Activated T-helper 1 cell treated with Interleukin-2 at 50 U/mL for 16 hours (primary cell): ENCODE measurements at places on chromosomes 1 and 21.
A peak's percentile ranks its signal among the peaks of the same experiment; 100 is the strongest.

DNA sequence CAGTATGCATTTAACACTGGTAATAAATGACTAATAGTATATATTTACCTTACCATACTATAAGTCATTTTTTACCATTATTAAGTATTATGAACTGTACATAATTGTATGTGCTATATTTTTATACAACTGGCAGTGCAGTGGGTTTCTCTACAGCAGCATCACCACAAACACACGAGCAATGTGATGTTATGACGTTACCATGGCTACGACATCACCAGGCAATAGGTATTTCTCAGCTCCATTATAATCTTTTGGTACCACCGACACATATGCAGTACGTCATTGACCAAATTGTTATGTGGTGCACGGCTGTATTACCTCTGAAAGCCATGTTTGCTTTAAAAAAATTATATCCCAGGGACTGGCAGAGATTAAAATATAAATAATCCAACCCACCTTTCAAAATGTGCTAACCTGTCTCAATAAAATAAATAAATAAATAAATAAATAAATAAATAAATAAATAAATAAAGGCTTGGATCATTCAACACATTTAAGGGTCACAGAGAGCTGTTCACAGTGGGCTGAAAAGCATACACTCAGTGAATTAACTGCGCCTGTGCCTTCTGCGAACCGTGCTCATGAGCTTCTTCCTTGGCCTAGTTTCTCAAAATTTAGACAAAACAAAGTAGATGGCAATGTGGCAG lies 121.4 kb upstream of the SLC35F3 start:
- DNase-seq = no peak

- DNase-seq = peak; percentile 50
Measured at GRCh38 chr1:20194757-20195461, 8.6 kb upstream of the PLA2G2C start.

DNA sequence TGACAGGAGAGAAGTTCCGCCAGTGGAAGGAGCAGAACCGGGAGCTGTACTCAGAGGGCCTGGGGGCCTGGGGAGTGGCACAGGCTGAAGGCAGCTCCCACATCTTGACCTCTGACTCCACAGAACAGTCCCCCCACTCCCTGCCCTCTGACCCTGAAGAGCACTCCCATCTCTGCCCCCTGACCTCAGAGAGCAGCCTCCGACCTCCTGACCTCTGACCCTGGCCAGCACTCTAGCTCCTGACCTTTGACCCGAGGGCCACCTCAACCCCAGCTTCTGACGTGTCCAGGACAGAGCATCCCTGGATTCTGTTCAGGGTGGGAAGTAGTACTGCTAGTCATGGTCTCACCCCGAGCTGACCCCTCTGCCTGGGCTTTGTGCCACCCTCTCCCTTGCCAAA lies 1.1 kb upstream of the CATSPER4 start:
- no peak for DNase-seq

GRCh38 chr1:202205523-202206190 lies 12.1 kb downstream of the LGR6 start:
- DNase-seq = no peak

GRCh38 chr1:43366601-43367025 lies 1.2 kb downstream of the ELOVL1 start:
- no peak for DNase-seq

DNA sequence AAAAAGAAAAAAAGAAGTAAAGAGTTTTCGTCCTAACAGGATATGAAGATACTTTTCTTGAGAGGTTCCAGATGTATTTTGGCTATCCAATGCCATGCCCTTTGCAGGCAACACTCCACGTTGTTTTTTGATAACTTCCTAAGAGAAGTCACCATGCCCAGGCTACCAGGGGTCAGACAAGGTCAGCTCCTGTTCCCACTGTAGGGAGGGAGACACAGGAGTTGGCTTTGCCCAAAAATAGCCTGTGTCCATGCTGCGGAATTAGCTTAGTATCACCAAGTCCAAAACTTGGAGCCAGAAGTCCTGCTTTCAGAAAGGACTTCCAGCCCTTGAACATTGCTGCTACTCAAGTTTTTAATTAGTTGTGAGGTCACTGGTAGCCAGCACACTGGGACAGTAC lies 62.1 kb upstream of the NRIP1 start:
- no peak for DNase-seq

- no peak for DNase-seq
Measured at GRCh38 chr1:27601321-27601770, 2.6 kb downstream of the AHDC1 start.

DNA sequence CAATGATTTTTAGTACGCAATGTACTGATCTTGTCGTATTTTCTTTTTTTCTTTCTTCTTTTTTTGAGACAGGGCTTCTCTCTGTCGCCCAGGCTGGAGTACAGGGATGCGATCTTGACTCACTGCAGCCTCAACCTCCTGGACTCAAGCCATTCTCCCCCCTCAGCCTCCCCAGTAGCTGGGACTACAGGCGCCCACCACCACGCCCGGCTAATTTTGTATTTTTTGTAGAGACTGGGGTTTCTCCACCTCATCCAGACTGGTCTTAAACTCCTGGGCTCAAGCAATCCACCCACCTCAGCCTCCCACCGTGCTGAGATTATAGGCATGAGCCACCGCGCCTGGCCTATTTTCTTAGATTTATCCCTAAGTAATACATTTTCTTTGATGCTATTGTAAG lies 43.9 kb upstream of the COL6A2 start:
- no peak for DNase-seq

- no peak for DNase-seq
Measured at GRCh38 chr1:8905582-8906191, 27.2 kb upstream of the ENO1 start.

- no peak for DNase-seq
Measured at GRCh38 chr1:227947676-227948492, at the start of gene WNT9A. TSS of gene WNT9A (minus strand) at chr1:227947932. CDS start at chr1:227947887, 45 bp downstream.

- DNase-seq = no peak
Measured at GRCh38 chr1:223199094-223199647, 56.1 kb upstream of the TLR5 start.

- DNase-seq = no peak
Measured at GRCh38 chr1:87132284-87132870, 196.3 kb upstream of the LMO4 start.

GRCh38 chr21:28725396-28725795 lies 267.3 kb downstream of the LTN1 start:
- DNase-seq = no peak

DNA sequence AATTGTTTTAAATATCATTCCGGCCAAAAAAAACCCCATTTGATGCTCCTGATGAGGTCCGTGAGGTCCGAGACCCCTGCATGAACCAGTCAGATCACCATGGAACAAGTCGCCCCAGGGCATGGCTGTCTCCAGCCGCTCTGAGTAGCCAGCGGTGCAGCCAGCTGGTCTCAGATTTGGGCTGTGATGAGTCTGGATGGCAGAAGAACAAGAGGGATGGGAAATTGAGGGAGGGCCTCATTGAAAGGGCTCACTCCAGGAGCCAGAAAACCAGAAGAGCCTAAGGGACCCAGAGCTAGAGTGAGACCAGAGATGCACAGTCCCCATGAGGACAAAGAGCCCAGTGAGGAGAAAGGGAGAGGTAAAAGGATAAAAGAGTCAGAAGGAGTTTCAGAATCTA lies 174.0 kb downstream of the TOMM20 start:
- DNase-seq = no peak

- no peak for DNase-seq
Measured at GRCh38 chr1:216015116-216015515, 408.1 kb downstream of the USH2A start.

DNA sequence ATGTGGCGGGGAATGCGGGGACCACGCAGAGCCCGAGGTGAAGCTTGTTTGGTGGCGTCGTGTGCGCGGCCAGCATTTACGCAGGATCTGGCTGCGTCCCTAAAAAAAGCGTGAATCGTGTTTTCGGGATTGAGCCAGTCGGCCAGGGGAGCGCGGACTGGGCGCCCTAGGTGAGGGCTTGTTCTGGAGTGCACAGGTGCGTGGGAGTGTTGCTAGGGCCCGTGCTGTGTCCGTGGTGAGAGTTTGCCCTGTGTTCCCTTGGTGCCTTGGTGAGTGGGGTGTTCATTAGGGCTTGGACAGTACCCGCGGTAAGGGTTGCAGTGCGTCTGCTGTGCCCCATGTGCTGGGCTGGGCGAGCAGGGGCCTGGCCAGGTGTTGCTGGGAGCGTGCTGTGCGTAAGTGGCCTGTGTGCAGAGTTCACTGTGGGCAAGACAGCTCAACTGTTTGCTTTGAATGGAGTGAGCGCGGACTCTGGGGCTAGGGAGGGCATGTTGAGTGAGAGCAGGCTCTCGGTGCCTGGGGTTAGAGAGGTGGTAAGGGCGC lies 673 bp downstream of the CD46 start:
- DNase-seq = no peak

DNA sequence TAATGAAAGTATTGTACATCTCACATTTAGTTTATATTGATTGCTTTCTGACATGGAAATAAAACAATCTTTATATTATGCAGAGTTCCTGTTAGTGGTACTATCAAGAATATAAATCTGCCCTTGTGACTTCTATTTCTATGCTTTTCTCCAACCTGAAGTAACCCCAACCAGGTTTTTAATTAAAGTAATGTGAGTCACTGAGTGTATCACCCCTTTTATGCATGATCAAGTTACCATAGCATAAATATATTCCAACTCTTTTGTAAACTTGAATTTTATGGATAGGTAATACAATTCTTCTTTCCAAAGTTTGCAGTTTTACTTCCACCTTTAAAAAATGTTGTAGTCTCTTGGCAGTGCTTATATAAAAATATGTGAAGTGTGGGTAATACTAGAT lies 532.3 kb downstream of the USP25 start:
- DNase-seq = no peak

DNA sequence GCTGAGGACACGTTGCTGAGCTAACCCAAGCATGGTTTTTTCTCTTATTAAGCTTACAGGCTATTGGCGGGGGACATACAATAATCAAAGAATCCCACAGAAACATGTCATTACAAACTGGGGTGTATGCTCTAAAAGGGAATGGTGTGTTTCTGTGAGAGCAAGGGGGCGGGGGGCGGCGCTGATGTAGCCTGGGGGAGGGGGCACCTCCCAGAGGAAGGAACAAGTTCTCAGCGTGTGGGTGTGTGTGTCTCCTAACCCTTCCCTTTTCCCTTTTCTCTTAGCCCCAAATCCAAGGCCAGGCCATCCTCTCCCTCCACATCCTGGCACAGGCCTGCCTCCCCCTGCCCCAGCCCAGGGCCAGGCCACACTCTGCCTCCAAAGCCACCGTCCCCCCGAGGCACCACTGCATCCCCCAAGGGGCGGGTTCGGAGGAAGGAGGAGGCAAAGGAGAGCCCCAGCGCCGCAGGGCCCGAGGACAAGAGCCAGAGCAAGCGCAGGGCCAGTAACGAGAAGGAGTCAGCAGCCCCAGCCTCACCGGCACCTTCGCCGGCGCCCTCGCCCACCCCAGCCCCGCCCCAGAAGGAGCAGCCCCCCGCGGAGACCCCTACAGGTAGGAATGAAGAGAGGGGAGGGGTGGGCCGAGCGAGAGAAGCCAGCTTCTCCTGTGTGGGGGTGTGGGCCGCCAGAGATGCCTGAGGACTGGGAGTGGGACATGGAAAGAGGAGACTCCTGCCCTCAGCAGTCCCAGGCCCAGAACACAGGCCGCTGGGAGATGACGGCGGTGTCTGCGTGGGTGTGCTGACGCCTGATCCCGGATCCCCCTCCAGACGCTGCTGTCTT lies 21.9 kb downstream of the MAP7D1 start:
- no peak for DNase-seq

- no peak for DNase-seq
Measured at GRCh38 chr1:206578068-206578977, 33.9 kb downstream of the EIF2D start.

DNA sequence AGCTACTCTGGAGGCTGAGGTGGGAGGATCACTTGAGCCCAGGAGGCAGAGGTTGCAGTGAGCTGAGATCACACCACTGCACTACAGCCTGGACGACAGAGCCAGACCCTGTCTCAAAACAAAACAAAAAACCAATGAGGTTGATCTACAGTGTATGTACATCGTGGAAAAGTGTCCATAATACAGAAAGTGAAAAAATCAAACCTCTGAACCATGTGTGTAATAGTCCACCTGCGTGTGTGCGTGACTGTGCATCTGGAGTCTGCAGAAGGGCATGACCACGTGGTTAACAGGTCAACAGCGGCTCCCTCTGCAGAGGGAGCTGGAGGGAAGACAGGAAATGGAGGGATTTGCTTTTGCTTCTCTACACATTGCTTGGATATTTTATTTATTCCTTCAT lies 32.4 kb upstream of the ENO1 start:
- no peak for DNase-seq

DNA sequence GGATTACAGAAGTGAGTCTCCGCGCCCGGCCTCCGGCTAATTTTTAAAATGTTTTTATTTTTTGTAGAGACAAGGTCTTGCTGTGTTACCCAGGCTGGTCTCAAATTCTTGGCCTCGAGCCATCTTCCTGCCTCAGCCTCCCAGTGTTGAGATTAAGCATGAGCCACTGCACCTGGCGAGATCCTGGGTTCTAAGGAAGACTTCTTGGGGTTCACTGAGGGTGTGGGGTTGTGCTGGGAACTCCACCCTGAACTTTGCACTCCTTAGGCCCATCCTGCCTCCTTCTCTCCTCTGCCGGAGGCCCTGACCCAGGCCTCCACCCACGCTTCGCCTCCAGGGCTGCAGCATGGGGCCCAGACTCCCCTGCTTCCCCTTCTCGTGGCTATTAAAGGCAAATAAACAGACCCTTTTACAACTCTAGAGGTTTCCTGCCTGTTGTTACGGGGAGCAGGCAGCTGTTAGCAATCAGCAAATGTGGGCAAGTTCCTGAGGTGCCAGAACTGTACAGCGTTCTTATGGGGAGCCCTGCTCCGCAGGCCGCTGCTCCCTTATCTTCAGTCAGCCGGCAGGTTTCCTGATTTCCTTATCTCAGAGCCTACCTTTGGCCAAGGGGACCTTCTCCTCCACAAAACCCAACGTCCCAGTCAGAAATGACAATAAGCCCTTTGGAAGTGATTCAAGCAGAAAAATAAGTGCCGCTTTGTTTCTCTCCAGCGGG lies 41.0 kb upstream of the LIN9 start:
- DNase-seq = no peak

DNA sequence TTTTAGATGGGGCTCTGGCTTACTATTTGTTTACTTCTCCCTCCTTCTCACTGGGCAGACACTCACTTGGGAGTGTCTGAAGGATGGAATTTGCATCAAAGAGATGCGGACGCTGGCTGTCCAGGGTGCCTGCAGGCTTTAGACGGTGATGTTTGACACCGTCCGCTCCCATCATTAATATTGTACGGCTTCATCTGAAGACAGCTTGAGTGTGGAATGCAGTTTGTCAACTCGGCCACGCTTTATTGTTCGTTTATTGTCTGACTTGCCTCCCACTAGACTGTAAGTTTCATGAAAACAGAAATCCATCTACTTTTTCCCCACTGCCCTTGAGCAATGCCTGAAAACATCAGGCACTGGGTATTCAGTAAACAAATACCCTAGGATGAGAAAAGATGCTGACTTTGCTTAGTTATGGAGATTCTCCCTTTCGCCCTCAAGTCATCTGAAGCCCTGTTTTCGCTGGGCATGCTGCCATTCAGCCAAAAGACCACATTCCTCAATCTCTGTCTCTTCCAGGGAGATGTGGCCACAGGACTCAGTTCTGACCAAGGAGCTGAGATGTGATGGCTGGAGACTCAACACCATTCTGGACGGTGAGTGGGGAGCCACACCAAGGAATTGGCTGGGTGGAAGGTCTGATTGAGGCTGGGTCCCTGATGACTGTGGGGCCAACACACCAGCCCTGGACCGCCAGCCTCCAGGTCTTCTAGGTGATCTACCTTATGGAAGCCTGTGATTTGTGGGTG lies 87.6 kb downstream of the BCAR3 start:
- DNase-seq = no peak
